Stimulated activated CD4-positive, alpha-beta T cell treated with anti-CD3 and anti-CD28 coated beads, Interleukin-2, amount 100 ng/mL, for 4 hours (primary cell): ENCODE measurements at places on chromosomes 2 and 18.
A peak's percentile ranks its signal among the peaks of the same experiment; 100 is the strongest.

GRCh38 chr2:235149736-235150135, 197.9 kb downstream of the SH3BP4 start:
- DNase-seq = no peak

DNA sequence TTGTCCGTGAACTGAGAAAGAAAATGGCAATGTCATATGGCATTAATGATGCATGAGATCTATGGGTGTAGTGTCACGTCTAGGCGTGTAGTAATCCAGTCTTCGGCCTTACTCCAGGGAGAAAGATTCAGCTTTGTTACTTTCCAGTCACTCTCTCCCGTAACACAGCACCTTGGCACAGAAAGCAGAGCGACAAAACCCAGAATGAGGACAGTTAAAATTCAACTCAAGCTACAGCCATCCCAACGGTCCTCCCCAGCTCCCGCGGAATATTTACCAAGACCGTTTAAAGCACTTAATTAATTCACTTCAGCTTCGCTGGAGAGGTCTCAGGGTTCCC, 797 bp upstream of the CRIM1 start:
- DNase-seq = no peak

DNA sequence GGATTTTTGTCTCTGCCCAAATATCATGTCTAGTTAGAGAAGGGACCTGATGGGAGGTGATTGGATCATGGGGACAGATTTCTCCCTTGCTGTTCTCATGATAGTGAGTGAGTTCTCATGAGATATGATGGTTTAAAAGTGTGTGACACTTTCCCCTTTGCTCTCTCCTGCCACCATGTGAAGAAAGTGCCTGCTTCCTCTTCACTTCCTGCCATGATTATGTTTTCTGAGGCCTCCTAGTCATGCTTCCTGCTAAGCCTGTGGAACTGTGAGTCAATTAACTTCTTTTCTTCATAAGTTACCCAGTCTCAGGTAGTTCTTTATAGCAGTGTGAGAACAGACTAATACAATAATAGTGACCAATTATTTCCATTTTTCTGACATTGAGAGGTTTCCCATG, 167.3 kb upstream of the CYRIA start:
- no peak for DNase-seq

DNA sequence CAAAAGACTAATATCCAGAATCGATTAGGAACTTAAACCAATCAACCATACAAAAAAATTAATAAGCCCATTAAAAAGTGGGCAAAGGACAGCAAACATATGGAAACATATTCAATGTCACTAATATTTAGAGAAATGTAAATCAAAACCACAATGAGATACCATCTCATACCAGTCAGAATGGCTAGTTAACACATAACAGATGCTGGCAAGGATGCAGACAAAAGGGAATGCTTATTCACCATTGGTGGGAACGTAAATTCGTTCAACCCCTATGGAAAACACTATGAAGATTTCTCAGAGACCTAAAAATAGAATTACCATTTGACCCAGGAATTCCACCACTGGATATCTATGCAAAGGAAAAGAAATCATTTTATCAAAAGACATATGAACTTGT, 468.2 kb upstream of the ST6GAL2 start:
- DNase-seq = no peak

DNA sequence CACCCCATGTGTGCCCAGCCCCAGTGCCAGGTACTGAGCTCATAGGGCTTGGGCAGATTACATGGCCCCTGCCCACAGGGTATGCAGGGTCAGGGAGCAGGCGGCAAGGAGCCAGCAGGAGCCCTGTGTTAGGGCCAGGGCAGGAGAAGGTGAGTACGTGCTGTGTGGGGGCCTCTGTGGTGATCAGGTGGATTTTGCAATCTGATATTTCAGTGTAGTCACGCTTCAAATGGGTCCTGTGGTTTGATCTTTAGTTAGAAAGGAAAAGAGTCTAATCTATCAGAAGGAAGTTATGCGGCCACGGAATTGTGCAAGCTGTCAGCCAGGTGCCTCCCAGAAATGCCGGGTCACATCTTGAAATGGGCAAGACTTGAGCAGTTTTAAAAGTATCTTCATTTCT, 13.9 kb downstream of the UBE2F start:
- DNase-seq = no peak

DNA sequence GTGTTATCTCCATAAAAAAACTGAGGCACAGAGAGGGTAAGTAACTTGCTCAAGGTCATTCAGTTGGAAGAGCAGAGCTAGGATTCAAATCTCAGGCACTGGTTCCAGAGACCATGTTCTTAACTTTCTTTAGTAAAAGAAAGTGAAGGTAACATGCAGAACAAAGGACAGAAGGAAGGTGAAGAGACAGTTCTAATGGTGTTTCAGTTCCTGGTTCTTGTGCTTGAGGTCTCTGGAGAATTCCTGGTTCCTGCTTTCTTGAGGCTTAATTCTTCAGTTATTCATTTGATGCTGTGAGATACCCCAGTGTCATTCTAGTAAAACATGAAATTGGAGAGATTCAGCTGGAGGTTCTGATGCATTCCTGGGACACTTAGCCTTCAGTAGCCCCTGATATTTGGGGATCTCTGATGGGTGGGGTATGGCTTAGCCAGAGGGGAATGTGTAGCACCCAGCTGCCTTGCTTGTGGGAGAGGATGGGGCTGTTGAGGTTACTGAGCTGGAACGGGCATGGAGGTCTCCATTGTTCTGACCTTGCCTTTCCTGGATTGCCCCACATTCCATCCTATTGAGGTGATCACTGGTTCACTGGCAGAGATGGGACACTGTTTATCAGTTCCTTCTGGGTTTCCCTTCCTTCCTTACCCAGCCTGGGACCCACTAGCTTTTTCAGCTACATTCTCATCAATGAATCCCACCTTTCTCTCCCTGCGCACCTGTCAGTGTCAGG, 46.8 kb downstream of the SEMA4F start:
- DNase-seq = no peak

DNA sequence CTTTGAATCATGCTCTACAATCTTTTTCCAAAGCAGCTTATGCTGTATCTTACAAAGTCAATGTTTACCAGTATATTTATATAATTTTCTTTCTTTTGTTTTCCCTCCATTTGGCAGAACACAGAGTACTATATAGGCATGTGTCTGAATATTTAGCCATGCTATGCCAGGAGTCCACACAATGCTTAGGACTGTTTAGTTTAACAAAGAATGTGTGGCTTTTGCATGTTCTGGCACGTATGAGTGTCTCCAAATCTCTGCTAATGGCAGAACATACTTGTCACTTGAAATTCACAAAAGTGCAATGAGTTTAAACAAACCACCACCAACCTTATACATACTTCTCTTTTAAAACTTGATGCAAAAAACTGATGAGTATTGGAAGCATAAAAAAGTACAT, 268.0 kb downstream of the NR4A2 start:
- no peak for DNase-seq

- no peak for DNase-seq
These were observed 8.1 kb upstream of the RPIA start for GRCh38 chr2:88683160-88684021.

DNA sequence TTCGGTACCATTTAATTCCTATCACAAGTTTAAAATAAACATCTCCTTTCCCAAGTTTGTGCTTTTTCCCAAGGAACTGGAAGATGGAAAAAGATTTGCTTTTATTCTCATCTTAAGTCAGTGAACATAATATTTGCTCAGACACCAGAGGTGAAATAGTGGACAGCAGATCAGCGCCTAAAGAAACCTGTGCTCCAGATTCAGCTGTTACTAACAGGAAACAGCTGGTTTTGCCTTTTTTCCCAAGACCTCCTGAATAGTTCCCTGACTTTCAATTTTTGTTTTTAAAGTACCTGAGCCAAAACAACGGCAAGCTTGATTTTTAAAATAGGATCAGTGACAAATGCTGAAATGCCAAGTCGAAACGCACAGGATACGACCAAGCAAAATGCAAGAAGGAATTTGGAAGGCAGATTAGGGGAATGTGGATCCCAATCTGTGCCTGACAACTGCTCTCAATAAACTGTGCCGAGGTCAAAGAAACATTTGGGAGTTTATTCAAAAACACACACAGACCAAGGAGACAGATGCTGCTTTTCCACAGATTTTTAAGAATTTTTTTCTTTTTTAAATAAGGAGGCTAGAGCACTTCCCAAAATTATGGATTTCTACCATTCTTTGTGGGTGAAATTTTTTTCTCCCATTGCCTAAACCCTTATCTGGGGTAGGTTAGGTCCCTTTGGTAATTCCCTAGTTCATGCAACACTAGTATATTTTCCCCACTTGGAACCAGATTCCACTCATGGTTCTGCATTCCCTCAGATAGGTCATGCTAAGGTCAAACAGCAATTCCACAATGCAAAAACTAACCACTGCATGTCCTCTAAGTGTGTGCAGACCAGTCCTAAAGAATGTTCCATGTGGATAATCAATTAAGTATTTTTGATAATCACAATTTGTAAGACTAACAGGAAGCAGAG, 121.5 kb upstream of the PDE1A start:
- no peak for DNase-seq

DNA sequence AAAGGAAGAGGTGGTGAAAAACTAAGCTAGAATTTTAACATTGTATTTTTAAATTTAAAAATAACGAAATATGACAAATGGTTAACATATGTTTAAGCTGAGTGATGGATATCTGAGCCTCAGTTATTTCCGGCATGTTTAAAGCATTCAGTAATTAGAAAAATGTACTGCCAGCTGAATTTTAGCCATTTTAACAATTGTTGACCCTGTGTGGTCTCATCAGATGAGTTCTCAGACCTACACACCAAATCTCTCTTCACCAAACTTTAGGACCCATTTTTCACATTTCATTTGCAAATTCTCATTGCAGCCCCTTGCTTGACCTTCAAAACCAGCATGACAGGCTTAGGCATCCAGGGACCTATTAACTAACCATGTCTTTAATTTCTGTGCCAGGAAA, 91.5 kb upstream of the RGPD4 start:
- DNase-seq = no peak

DNA sequence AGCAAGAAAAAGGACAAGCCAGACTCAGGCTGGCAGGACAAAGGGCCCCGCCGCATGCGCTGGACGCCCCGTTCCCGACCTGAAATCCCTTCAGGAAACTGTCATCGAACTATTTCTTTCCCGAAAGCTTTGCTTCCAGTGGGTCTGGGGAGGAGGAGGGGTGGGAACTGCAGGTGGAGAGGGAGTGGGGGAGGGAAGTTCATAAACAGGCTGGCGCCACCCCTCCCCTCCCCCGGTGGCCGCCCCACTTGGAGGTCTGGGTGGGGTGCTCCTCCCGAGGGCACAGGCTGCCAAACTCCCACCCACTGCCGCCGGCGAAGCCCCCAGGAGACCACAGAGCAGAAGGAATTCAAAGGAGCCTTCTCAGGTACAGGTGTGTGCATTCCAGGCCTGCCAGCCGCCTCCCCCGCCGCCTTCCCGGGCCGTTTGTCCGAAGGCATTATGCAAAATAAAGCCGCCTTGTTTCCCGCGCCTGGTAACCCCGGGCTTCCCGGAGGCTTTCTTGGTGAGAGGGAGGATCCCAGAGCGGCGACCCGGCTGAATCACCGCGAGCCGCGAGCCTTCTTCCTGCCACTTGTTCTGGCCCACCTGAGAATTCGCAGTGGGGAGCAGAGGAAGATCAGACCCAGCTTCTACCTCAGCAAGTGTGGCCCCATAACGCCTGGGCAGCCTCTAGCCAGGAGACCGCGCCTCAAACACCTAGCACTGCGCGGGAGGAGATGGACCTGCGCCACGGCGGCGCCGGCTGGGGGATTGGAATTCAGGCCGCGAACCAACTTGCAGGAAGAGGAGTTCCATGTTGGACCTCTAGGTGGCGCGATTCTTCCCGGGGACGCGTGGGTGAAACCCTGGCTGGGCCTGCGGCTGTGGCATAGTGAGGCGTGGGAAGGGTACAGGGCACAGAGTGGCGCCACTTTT, 101.9 kb downstream of the FOXI3 start:
- peak; percentile 49 for DNase-seq

- no peak for DNase-seq
These were observed 1205.2 kb downstream of the SUCLG1 start for GRCh38 chr2:83253848-83254247.

GRCh38 chr2:74584088-74584645, 29.6 kb downstream of the DOK1 start:
- no peak for DNase-seq

DNA sequence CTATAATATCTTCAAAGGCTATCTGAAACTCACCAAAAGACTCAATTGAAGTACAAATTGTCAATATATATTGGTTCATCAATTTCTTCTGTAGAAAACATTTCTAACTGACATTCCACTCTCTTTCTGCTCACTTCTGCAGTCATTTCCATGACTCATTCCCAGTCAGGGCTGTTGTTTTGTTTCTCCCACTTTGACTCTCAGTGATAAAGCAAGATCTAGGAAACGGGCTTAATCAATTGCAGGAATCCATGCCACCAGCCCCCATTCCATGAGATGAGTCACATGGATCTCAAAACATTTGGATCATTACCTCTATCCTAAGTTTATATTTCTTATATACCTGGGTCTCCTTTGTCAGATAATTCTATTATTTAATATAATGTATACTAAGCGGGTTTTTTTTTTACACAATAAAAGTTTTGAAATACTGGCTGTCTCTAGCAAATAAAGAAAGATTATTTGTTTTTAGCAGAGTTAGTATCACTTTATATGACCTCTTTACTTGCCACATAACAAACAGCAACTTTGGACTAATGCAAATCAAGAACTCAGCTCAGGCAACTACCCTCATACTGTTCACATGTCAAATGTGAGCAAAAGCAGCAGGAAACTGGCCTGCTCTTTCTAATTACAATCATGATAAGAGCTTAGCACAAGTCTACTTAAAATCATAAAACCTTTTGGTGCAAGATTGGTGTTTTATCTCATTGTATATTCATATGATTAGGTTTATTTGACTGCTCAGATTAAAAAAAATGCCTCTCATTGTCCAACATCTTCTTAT, 251.1 kb upstream of the PIK3C3 start:
- DNase-seq = no peak

DNA sequence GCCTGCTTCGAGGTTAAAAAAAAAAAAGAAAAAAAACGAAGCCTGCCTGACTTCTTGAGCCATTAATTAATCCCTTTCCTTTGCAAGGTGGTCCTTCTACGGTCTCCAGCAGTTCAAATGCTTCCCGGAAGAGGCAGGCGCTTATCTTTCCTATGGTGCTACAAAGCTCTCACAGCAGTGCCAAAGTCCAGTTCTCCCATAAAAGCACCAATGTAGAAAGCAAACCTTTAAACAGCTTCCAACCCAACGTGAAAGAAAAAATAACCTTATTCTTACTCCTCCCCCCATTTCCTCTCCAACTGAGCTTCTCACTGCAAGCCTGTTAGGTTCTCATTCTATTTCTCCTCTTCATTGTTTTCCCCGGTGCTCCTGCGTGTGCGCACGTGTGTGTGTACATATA, 317.4 kb upstream of the SOX11 start:
- DNase-seq = no peak

- DNase-seq = no peak
These were observed 315.8 kb downstream of the CYRIA start for GRCh38 chr2:16349811-16350210.

GRCh38 chr2:127577973-127578372, 42.5 kb downstream of the MYO7B start:
- DNase-seq = no peak

- DNase-seq = no peak
These were observed 96.6 kb downstream of the RHBDD1 start for GRCh38 chr2:226932443-226932842.
